Islet precursor cell (in vitro differentiated cells): ENCODE measurements at places on chromosomes 2 and 18.

DNA sequence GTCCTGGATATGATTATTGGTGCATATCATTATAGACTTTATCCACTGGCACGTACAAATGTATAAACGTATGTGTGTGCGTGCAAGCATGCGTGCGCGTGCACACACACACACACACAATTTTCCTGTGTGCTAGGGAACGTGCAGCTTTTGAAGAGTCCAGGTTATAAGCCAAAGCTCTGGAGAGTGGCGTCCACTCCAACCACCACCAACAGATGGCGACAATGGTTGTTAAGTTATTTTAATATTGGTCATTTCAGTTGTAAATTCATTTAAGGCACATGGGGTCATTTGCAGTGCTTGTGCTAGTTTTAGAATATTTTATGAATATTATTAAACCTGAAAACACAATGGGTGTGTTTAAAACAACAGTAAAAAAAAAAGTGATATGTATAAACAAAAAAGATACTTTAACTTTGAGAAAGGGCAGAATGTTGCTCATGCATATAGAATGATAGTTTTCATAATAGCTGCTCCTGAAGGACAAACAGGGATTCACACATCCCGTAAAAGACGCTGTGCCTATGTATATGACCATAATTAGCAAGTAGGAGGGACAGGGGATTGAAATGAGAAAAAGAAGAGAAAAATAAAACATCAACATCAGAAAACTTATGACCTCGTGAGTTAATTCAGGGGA lies 124.2 kb upstream of the ITGB6 start:
- no peak for DNase-seq

GRCh38 chr2:11319939-11320338 lies 24.5 kb downstream of the ROCK2 start:
- DNase-seq: no peak

GRCh38 chr18:46268671-46269070 lies 164.5 kb downstream of the HAUS1 start:
- no peak for DNase-seq

- no peak for DNase-seq
These were observed 211.9 kb downstream of the PTGR3 start for GRCh38 chr18:74996996-74997395.

- DNase-seq: no peak
These were observed 191.8 kb downstream of the DCC start for GRCh38 chr18:52531836-52532235.

GRCh38 chr2:150716186-150716585 lies 228.7 kb upstream of the RND3 start:
- DNase-seq: no peak

DNA sequence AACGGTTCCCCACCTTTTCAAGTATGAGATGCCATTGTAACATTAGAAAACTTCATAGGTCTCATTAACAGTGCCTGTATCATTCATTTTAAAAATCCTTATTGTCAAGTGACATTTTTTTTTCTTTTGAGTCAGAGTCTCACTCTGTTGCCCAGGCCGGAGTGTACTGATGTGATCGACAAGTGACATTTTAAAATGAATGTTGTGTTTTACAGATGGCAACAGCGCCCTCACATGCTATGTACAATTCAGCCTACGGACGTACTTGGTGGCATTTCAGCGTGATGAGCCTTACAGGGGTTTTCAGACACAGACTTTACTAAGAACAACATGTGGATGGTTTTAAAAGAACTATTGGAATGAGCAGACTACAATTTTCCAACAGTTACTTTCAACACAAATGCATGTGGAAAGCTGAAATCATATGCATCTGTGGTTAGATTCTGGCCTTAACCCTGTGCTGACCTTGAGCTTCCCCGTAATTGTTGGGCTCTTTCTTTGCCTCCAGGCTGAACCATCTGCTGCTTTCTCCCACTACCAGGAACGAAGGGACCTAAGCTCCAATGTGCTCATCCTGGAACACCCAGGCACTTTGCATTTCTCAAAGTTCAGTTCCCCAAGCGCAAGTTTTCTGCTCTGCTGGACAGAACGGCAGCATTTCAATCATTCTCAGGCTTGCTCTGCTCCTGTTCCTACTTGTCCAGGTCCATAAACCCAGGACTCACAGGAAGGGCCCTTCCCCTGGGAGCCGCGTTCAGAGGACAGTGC lies 119.9 kb upstream of the NDUFV2 start:
- peak; percentile 64 for DNase-seq

DNA sequence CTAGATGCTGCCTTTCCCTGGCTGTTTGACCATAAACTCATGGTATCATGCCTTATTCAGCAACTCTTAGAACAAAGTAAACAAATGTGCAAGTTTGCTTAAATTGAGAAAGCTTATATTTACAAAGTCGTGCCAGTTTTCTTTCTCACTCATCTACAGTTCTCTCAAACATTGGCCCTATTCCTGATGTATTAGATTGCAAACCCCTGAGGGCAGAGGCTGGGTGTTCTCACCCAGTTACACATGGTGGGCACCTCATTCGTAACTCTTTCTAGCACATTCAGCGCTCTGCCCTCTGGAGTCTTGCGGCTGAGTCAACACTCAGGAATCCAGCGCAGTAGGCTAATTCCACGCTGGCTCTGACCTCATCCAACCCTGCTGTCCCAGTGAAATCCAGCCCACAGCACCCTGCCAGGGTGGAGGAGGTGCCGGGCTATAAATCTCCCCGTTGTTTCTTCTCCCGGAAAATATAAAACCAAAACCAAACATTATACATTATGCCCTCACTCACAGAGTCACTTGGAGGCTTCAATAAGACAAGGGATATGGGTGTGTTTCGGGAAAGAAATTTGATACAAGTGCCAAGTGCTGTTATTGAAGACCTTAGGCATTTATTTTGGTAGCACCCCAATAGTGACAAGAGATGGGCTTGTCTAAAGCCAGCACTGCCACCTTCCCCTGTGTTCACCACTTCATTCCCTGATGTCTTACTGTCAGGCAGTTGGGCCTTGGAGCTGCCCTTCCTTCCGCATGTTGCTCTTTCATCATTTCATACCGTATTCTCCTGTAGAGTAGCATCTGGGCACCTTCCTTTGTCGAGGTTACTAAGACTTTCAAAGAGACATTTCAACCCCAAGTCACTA lies 287.4 kb downstream of the PRKCE start:
- DNase-seq: peak; percentile 95

- DNase-seq: peak; percentile 82
These were observed 2.4 kb downstream of the EPAS1 start for GRCh38 chr2:46299365-46300263.

- DNase-seq: no peak
These were observed 46.6 kb downstream of the CCDC138 start for GRCh38 chr2:108833219-108833618.
